ENCODE measurements at places on chromosomes 7 and 10.
A peak's percentile ranks its signal among the peaks of the same experiment; 100 is the strongest.

DNA sequence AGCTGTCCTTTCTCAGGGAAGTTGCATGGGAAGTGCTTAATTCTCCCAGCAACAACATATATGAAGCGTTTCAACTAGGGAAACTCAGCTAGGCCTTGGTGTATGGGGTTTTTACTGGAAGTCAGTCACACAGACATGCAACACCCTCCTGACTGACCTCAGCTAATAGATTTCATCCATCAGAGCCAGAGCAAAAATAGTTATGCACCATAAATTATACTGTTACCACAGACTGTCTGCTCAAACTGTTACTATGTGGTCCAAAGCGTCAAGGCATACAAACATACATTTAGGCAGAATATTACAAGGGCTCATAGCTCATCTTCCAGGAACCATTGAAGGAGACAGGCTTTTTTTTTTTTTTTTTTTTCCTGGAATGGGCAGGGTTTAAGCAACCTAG is 417.9 kb downstream of the ANKRD7 start:
- DNase-seq: no peak

GRCh38 chr7:141416650-141417270 is 134.4 kb upstream of the AGK start:
- DNase-seq: no peak

GRCh38 chr7:81361769-81362312 is 408.0 kb downstream of the HGF start:
- DNase-seq: no peak

DNA sequence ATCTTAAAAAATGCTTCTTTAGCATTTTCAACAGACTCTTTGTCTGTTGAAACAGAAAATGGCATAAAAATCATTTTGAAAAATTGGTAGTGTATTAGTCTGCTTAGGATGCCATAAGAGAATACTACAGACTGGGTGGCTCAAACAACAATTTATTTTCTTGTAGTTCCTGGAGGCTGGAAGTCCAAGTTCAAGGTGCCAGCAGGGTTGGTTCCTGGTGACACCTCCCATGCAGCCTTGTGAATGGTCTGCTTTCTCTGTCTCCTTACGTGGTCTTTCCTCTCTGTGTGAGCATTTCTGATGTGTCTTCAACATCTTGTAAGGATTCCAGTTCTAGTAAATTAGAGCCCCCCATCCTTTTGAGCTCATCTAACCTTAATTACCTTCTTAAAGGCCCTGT is 26.1 kb upstream of the RAB11FIP2 start:
- no peak for DNase-seq

DNA sequence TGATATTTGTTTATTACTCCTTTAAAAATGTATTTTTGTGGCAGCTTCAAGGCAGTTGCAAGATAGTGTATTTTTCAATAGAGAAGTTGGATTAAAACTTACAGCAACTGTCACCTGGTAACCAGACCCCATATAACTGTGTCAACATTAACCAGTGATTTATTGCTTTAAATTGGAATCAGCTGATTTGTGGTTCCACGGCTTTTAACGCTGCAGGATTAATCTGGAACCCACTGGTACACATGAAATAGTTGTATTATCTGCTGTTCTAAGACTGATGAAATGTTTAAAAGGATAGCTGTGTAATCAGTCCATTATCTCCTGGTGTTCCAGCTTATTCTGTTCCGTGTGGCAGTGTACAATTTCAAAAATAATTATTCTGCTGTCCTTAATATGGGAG is 180.2 kb downstream of the CELF2 start:
- no peak for DNase-seq

- peak; percentile 79 for DNase-seq
Observed at GRCh38 chr7:158829342-158830210, at the start of gene ESYT2. Gene ESYT2, minus strand, starts transcription at chr7:158829509. Its CDS starts 91 bp downstream, at chr7:158829418.

GRCh38 chr7:4178916-4179687 is 503.0 kb upstream of the FOXK1 start:
- DNase-seq: no peak

DNA sequence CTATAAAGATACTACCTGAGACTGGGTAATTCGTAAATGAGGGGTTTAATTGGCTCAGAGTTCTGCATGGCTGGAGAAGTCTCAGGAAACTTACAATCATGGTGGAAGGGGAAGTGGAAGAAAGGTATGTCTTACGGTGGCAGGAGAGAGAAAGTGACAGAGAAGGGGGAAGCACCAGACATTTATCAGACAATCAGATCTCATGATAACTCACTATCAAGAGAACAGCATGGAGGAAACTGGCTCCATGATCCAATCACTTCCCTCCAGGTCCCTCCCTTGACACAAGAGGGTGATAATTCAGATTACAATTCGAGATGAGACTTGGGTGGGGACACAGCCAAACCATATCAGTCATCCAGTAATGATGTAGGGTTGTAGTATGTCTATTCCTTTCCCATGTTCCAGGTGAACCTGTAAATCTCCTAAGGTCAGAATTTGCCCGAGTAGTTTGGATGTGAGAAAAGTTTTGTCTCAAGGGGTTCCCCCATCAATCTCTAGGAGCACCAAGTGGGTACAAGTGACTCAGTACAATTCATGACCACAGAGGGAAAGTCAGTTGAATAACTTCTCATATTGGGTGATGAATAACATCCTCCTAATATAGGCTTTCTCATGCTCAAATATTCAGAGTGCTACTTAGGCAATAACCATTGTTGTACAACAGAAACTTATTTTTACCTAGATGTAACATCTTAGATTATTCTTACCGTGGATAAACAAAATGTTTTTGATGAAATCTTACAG is 39.7 kb upstream of the MTPN start:
- no peak for DNase-seq

- DNase-seq: no peak
Observed at GRCh38 chr7:27705200-27705594, 34.8 kb upstream of the TAX1BP1 start.

DNA sequence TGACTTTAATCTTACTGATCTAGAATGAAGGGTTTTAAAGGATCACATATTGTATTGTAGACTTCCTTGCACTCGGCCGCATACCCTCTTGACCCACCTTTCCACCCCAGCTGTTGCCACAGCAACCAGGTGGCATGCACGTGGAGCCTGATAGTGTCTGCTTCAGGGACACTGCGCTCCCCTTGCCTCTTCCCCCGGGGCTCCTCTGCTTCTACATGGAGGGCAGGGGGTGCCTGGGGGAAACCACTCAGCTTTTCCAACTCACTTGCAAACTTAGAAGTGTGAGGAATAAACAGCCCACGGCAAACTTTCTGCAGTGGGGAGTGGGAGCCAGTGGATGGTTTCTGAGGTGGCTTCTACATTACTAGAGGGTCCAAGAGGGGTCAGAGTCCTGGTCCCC is 458.6 kb downstream of the PLXNA4 start:
- DNase-seq: no peak

GRCh38 chr10:28575852-28576251 is 42.9 kb downstream of the WAC start:
- no peak for DNase-seq

DNA sequence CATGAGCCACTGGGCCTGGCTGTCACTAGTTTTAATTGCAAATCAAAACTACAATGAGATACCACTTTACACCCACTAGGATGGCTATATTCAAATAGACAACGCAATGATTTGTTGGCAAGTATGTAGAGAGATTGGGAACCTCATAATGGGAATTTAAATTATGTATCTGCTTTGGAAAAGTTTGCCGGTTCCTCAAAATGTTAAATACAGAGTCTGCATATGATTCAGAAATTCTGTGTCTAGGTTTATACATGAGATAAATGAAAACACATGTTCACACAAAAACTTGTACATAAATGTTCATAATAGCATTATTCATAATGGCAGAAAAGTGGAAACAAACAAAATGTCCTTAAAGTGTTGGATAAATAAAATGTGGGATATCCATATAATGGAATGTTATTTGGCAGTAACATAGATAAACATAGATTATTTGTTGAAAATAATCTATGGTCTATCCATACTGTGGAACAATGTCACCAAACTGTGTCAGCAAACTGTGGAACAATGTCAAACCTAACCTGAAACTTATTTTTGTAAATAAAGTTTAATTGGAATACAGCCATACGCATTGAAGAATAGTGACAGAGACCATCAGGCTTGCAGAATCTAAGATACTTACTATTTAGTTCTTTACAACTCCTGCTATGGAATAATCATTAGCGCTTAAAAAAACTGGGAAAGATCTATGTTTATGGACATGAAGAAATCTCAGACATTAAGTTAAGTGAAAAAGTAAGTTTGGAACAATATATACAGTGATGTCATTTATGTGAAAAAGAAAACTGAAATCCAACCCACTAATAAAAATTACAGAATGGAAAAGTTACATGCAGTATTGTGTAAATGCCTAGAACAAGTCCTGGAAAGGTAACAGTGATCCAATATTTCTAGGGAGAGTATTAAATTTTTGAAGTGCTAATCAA is 70.9 kb downstream of the CCDC7 start:
- DNase-seq: no peak

GRCh38 chr7:26696978-26697377 is 167.4 kb downstream of the SKAP2 start:
- no peak for DNase-seq

- no peak for DNase-seq
Observed at GRCh38 chr10:108412323-108412722, 1247.8 kb upstream of the SORCS1 start.

- DNase-seq: no peak
Observed at GRCh38 chr7:50762337-50762736, 20.4 kb downstream of the GRB10 start.

DNA sequence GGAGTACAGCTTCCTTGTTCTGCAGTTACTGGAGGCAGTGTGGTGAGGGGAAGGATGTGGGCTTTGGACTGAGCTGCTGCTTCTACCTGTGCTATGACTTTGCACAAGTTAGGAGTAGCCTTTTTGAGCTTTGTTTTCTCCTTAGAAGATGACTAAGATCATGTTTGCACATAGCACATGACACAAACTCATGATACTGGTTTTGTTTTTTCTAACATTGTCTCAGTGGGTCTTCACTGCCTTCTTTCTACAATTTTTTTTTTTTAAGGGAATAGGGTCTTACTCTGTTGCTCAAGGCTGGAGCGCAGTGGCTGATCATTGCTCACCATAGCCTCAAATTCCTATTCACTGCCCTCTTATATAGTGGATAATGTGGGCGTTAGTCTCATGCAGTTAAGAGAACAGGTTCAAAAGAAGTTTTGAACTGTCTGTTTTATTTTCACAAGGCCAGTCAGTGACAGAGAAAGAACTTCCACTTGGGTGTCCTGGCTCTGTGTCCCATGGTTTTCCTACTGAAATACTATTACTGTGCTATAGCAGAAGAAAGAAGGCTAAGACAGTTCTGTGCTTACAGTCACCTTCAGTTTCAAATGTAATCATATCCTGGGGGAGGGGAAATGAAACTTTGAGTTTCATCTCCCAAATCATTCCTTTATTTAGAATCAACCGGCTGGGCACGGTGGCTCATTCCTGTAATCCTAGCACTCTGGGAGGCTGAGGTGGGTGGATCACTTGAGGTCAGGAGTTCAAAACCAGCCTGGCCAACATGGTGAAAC is 72.0 kb downstream of the KAT6B start:
- DNase-seq: no peak

- no peak for DNase-seq
Observed at GRCh38 chr10:15306735-15307280, 64.3 kb downstream of the FAM171A1 start.

GRCh38 chr10:21194510-21194993 is 297.4 kb upstream of the NEBL start:
- DNase-seq: no peak

DNA sequence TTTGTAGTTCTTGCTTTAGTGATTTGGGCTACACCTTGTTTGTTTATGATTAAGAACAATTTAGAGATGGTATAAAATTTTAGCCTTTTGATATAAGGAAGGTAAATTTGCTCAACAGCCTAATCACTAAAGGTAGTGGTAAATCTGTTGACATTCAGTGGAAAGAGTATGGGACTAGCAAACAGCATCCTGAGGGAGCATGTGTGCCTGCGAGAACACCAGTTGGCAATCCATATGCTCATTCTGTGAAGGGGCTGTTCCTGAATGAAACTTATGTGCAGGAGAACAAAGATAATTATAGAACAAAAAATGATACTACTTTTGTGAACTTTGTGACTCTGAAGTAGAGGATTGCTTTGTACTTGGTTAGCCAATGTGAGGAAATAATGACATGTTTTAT is 44.0 kb downstream of the CAPZA2 start:
- no peak for DNase-seq

- no peak for DNase-seq
Observed at GRCh38 chr10:14093730-14094484, 236.8 kb downstream of the FRMD4A start.

DNA sequence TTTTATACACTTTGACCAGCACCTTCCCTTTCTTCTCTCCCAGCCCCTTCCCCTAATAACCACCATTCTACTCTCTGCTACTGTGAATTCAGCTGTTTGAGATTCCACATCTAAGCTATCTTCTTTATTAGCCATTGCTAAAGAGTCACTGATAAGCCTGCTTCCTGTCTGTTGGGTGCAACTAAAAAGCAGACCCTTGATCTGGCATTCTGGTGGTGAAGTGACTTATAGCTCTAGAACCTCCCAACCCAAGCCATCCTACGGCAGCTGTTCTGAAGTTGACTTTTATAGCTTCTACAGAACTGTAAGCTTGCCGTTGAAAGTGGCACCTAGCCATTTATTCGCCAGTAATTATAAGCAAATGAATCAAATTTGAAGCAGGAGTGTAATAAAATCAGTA is 105.6 kb downstream of the AHR start:
- DNase-seq: no peak

DNA sequence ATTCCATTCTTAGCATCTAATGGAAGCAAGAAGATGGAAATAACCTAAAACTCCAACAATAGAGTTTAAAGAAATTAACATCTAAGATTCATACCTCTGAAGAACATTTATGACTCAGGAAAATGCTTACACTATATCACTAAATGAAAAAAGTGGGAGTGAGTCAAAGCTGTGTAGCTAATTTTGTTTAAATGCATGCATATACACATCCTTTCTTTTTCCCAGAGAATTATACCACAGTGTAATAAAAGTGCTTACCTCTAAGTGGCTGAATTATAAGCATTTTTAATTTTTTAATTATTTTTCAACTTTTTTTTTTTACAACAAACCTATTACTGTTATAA is 44.3 kb downstream of the CCDC71L start:
- no peak for DNase-seq

DNA sequence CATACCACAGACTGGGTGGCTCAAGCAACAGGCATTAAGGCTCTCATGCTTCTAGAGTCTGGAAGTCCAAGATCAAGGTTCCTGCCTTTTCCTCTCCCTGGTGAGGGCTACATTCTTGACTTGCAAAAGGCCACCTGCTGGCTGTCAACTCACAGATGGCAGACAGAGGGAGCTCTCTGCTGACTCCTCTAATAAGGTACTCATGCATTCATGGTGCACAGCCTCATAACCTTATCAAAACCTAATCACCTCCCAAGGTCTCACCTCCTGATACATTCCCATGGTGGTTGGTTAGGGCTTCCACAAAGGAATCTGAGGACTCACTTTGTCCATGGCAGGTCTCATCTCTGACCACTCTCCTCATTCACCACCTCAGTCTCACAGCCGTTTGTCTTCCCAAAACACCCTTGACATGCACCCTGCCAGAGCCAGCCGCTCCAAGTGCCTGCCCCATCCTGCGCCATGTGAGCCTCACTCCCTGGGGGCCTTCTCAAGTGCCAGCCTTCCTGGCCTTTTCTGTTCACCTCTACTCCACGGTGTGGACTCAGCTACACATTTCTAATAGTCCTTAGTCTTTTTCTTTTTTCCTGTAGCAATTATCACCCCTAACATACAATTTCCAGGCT is 400.3 kb upstream of the ADARB2 start:
- DNase-seq: no peak

- DNase-seq: peak; percentile 17
Observed at GRCh38 chr10:132654708-132655661, 117.4 kb downstream of the INPP5A start.

- DNase-seq: no peak
Observed at GRCh38 chr7:44144426-44144967, 3.4 kb upstream of the MYL7 start.

- DNase-seq: no peak
Observed at GRCh38 chr10:58696736-58697135, 184.1 kb downstream of the BICC1 start.
